Fibroblast of villous mesenchyme (primary cell): ENCODE measurements at places on chromosomes 4 and X. TPM values are rescaled to one million over a fixed set of nuclear protein-coding genes. Genes with fewer than 3 reads are reported as not detected.

The TMEM150C gene
- under 0.01 and 0.43 TPM in 2 replicates for total RNA-seq

The CYTL1 gene
- 1.3 TPM in 1 of 2 replicates, not detected in the other for total RNA-seq

The KDR gene
- total RNA-seq: 0.86 and 1.9 TPM in 2 replicates

The SERPINA7 gene
- not detected in 2 replicates for total RNA-seq

The XK gene
- 0.64 and 0.86 TPM in 2 replicates for total RNA-seq
